ENCODE measurements at places on chromosomes 11 and 22. TPM values are rescaled to one million over a fixed set of nuclear protein-coding genes. Genes with fewer than 3 reads are reported as not detected.

DNA sequence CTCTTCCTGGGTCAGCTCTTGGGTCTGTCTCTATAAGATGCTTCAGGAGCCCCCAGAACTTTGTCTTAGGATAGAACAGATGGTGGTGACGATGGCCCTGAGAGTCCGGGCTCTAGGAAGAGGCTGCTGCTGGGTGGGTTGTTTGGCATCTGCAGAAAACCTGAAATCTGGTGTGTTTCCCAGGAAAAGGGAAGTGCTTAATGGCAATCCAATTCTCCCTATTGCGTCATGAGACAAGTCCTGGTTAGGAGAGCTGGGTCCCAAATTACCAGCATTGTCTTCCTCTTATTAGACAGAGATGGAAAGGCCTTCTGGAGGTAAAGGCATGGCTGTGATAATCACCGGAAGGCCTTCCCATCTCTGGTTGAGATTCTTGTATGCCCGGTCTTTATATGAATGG is 48.9 kb upstream of the GRAMD1B start:
- DNase-seq: no peak

- no peak for DNase-seq
Measured at GRCh38 chr11:64834723-64835615, 9.5 kb downstream of the CDC42BPG start.

DNA sequence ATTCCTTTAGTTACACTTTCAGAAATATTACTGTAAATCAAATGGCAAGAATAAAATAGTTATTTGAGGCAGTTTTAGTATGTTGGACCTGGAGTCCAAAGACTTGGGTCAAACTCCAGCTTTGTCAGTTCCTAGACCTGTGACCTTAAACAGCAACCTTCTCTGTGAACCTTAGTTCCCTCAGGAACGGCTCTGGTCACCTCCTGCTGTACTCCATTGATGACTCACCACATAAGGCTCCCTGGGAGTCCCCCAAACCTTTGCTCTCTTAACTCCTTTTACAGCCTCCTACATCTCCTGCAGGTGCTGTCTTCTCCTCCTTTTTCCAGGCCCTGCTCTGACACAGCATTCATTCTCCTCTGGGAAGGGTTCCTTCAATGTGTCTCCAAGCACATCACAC is 29.1 kb downstream of the LIMK2 start:
- no peak for DNase-seq

DNA sequence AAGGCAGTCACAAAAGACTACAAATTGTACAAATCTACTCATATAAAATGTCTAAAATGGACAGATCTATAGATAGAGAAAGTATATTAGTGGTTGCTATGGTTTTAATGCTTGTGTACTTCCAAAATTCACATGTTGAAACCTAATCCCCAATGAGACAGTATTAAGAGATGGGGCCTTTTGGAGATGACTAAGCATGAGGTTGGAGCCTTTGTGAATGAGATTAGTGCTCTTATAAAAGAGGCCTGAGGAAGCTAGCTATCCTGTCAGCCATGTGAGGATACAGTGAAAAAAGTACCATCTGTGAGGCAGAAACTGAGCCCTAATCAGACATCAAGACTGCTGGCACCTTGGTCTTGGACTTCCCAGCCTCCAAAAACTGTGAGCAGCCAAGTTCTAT is 82.6 kb downstream of the CYP2R1 start:
- no peak for DNase-seq

PGR gene
- not detected for total RNA-seq

GRCh38 chr11:113256431-113257202 is 57.8 kb upstream of the TTC12 start:
- no peak for DNase-seq

- no peak for DNase-seq
Measured at GRCh38 chr22:22452211-22452610, 56.3 kb downstream of the ZNF280B start.

VPREB1 gene
- not detected for total RNA-seq

GRCh38 chr22:40878922-40879321 is 17.0 kb upstream of the DNAJB7 start:
- no peak for DNase-seq

GRCh38 chr11:38582756-38583155 is 1984.7 kb upstream of the RAG2 start:
- DNase-seq: no peak

DNA sequence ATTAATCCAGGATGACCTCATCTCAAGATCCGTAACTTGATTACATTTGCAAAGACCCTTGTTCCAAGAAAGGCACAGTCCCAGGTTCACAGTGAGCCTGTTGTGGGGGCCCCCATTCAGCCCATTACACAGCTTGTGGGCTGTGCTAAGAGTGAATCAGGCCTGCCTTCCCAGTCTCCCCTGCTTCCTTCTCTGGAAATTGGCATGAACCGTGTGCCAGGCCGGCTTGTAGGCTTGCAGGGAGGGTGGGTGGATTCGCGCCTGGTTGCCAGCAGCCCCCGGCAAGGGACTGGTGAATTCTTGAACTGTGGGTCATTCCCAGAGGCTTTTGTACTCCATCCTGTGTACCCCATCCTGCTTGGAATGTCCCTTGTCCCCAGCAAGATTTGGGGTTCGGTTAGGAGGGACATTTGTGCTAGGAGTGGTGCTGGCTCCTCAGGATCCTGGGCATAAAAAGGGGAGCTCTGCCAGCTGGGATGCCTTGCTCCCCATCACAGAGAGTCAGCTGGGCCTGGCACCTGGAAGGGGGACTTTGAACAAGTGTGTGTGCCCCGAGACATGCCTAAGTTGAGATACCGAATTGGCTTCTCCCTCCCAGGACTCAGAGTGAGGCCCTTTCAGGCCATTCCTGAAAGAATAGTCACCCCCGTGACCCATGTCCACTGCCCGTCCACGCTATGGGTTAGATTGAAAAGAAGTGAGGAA is 818.2 kb downstream of the BRD1 start:
- DNase-seq: no peak

KLHL22 gene
- total RNA-seq: 32.8 TPM

CCDC73 gene
- total RNA-seq: not detected

TEX12 gene
- total RNA-seq: 0.30 TPM

DNA sequence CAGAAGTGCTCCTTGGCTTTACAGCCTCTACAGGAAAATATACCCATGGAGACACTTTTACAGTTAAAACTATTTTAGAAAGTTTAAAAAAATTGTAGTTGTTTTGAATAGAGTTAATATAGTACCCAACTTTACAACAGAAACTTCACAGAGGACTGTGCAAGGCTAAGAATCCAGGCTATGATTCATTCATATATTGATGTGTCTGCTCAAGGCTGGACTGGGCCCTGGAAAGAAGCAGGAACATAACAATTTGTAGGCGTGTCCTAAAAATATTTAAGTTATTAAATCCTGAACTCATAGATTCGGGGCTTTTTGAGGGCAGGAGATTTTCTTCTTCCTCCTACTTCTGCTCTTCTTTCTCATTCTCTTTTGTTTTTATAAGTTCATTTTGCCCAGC is 291.5 kb upstream of the CCDC179 start:
- no peak for DNase-seq

DNA sequence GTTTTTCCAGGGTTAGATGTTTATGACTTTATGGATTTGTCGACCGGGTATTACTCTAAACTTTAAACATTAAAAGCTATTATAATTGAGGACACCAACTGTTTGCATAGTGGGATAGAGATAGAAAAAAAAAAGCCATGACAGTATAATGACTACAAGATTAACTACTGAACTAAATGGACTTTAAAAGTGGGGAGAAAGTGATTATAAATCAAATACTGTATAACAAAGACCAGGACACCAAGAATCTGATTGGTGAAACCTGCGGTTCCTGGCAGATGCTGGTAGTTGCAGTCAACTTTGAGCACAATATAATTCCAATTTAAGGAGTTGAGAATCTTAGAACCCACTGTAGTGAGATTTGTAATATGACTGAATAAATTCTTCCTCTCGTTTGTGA is 2.5 kb downstream of the CRKL start:
- no peak for DNase-seq

GRCh38 chr22:23094695-23095681 is 24.7 kb downstream of the GNAZ start:
- DNase-seq: no peak

- DNase-seq: no peak
Measured at GRCh38 chr11:115544422-115544948, 40.3 kb upstream of the CADM1 start.

- DNase-seq: no peak
Measured at GRCh38 chr11:34565417-34566207, 52.0 kb upstream of the ELF5 start.

PGA5 gene
- not detected for total RNA-seq

HINFP gene
- 36.7 TPM for total RNA-seq

KCTD14 gene
- 0.45 TPM for total RNA-seq

OR5A1 gene
- not detected for total RNA-seq

DNA sequence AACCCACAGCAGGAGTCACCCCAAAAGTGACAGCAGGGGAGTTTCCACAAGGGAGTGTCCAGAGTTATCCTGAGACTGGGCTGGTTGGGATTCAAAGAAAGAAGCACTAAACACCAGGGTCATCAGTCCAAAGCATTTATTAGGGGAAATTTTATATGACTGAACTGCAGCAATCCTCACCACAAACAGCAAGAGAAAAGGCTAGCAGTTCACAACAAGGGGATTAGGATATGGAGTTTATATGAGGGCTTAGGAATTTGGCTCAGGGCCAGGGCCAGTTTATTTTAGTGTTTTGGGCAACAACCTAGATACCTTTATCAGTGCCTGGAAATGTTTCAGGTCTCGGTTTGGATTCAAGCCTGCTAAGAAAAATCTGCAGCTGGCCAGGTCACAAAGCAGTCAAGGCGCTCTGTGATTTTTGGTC is 4.6 kb upstream of the TMEM126A start:
- DNase-seq: no peak

DNA sequence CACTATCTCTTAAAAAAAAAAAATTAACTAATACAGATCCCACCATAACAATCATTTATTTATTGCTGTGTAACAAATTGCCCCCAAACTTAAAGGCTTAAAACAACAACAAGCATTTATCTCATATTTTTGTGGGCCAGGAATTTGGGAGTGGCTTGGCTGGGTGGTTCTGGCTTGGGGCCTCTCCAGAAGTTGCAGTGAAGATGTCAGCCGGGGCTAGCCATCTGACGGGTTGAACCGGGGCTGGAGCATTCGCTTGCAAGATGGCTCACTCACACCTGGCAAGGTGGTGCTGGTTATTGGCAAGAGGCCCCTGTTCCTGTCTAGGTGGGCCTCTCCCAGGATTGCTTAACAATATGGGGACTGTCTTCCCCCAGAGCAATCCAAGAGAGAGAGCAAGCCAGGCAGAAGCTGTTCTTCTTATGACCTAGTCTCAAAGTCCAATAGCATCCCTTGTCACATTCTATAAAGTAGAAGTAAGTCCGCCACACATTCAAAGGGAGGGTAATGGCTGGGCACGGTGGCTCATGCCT is 29.5 kb downstream of the ACO2 start:
- no peak for DNase-seq

GRCh38 chr11:78535920-78536319 is 38.7 kb downstream of the NARS2 start:
- DNase-seq: no peak

XKR3 gene
- total RNA-seq: not detected

- DNase-seq: no peak
Measured at GRCh38 chr11:111320728-111321568, 22.6 kb downstream of the POU2AF3 start.

CDKN1C gene
- 0.55 TPM for total RNA-seq

MUC5AC gene
- total RNA-seq: not detected

TPST2 gene
- total RNA-seq: 60.8 TPM
